ENCODE measurements at places on chromosomes 2 and 18. TPM values are rescaled to one million over a fixed set of nuclear protein-coding genes. Genes with fewer than 3 reads are reported as not detected.

MYO5B gene
- 0.02 TPM for polyA plus RNA-seq

NAT8 gene
- not detected for polyA plus RNA-seq

TRABD2A gene
- 119 TPM for polyA plus RNA-seq

SFXN5 gene
- polyA plus RNA-seq: 2.2 TPM

SKOR2 gene
- not detected for polyA plus RNA-seq

SLC16A14 gene
- polyA plus RNA-seq: 0.14 TPM

ERICH2 gene
- polyA plus RNA-seq: not detected

POLE4 gene
- 104 TPM for polyA plus RNA-seq

TMEM163 gene
- polyA plus RNA-seq: 0.21 TPM

TSPYL6 gene
- not detected for polyA plus RNA-seq

PRKAG3 gene
- polyA plus RNA-seq: not detected

PLGLB2 gene
- 0.18 TPM for polyA plus RNA-seq

HTRA2 gene
- polyA plus RNA-seq: 22.4 TPM

ARHGEF33 gene
- polyA plus RNA-seq: not detected

ALLC gene
- polyA plus RNA-seq: not detected

DCDC2C gene
- not detected for polyA plus RNA-seq

PIEZO2 gene
- not detected for polyA plus RNA-seq

SLC25A52 gene
- polyA plus RNA-seq: not detected

EGR4 gene
- not detected for polyA plus RNA-seq

CD207 gene
- not detected for polyA plus RNA-seq

ACMSD gene
- polyA plus RNA-seq: not detected

DPP10 gene
- not detected for polyA plus RNA-seq

FOXI3 gene
- polyA plus RNA-seq: not detected

LRP2 gene
- not detected for polyA plus RNA-seq

POU3F3 gene
- not detected for polyA plus RNA-seq

UGT1A9 gene
- polyA plus RNA-seq: not detected

OSR1 gene
- polyA plus RNA-seq: not detected

Data from naive thymus-derived CD4-positive, alpha-beta T cell (primary cell).